Stimulated activated CD4-positive, alpha-beta T cell treated with anti-CD3 and anti-CD28 coated beads, Interleukin-15, amount 100 ng/mL, for 1 hour (primary cell): ENCODE measurements at places on chromosomes 2 and 18.

DNA sequence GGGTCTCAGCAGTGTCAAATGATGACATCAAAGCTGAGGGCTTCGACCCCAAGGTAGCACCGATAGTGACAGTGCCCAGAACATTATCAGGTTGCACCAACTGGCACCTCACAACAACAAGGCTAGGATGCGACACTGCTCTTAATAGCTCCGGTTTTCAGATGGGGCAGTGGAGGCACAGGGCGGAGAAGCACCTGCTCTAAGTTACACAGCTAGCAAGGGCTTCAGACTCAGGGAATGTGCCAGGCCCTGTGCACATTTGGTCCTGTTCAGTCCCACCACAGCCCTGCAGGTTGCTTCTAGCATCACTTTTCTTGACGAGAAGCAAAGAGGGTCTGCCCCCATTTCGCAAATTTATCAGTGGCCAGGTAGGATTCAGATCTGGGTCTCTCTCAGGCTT is 74.1 kb downstream of the DGKD start:
- no peak for DNase-seq

GRCh38 chr2:7752291-7752690 is 835.1 kb downstream of the RNF144A start:
- no peak for DNase-seq

GRCh38 chr2:69382547-69382946 is 4.5 kb downstream of the GFPT1 start:
- no peak for DNase-seq

- no peak for DNase-seq
Measured at GRCh38 chr2:61011678-61012077, 5.8 kb upstream of the PEX13 start.

DNA sequence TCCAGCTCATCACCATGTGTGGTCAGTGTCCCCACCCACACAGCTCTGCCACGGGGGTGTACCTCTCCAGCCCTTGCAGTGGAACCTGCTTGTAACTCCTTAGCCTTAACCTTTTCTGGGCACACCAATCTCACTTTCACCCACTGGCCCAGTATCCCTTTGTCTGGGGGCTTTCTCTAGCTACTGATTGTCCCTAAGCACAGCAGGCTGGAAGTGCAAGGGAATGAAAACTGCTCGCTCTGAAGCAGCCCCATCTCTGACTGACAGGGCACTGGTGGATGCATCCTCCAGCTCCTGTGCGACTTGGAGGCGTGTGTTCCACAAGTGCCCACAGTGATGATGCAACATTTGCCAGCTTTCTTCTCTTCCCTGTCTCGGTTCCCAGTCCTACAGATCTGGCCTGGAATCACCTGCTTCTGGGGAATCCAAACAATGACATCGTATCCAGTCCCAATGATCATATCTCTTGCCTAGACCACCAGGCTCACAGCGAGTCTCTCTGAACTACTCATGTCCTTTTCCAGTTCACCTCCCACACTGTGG is 33.6 kb downstream of the SCTR start:
- no peak for DNase-seq
